Occipital lobe (tissue), 3 donors: ENCODE measurements at places on chromosomes 7 and 10. TPM values are rescaled to one million over a fixed set of nuclear protein-coding genes. Genes with fewer than 3 reads are reported as not detected.

GRCh38 chr7:128000854-128001265 is 30.4 kb downstream of the LRRC4 start:
- no peak for DNase-seq

- DNase-seq: no peak
These were observed 301.9 kb downstream of the SUGCT start for GRCh38 chr7:40436710-40437109.

DNA sequence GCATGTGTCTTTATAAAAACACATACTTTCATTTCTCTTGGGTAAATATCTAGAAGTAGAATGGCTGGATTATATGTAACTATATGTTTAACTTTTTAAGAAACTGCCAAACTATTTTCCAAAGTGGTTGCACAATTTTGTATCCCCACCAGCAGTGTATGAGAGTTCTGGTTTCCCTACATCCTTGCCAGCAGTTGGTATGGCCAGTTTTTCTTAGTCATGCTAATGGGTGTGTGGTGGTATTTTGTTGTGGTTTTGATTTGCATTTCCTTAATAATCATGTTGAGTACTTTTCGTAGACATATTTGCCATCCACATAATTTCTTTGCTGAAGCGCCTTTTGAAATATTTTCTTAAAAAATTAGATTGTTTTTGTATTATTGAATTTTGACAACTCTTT is 60.3 kb downstream of the NEUROG3 start:
- DNase-seq: no peak

DNA sequence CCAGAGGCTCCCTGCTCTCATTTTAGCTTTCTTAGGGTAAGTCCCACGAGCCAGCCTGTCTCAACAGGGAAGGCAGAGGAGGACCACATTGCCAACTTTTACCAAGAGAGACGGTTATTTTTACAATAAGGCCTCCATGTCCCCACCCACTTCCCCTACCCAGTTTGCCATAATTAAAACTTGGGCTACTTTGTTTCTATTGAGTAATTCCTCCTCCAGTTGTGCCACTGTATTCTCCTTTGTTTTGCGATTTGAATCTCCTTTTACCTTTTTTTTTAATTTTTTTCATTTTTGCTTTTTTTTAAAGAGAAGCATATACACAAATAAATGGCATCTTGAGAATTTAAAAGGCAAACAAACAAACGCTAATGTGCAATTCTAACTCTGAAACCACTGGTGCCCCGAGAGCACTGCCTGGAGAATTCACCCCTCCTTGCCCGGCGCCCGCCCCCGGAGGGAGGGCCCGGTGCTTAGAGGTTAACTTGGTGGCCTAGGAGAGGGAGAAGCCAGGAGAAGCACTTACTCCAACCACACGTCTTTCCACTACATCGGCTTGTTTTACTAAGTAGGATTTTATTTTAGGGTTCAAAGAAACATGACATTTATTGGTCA is 282.3 kb downstream of the USP6NL start:
- no peak for DNase-seq

DNA sequence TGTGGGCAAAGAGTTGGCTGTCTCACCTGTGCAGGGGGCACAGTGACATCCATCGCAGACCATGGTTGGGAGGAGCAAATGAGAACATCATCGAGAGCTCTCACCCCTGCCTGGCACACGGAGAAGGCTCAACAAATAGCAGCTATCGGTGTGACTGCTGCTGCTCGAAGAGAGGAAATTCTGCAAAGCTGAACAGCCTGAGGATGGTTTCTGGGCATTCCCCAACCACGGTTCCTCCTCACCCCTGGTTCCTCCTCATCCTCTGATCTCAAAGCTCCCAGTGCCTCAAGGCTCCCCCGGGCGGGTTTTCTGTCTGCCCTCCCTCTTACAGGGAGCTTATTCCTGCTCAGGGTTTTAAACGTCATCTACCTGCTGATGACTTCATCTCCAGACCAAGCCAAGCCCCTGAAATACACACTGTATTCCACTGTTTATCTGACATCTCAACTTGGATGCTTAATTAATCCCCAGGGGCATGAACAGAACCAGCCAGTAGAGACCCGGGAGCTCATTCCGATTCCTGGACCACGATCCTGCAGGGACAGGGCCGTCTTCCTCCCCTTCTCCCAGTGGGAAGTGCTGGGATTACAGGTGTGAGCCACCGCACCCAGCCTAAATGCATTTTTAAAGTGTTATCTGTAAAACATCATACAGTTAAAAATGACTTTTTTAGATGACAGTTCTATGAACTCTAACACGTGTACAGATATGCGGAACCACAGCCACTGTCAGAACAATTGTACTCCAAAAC is 19.5 kb upstream of the NOM1 start:
- DNase-seq: no peak

DNA sequence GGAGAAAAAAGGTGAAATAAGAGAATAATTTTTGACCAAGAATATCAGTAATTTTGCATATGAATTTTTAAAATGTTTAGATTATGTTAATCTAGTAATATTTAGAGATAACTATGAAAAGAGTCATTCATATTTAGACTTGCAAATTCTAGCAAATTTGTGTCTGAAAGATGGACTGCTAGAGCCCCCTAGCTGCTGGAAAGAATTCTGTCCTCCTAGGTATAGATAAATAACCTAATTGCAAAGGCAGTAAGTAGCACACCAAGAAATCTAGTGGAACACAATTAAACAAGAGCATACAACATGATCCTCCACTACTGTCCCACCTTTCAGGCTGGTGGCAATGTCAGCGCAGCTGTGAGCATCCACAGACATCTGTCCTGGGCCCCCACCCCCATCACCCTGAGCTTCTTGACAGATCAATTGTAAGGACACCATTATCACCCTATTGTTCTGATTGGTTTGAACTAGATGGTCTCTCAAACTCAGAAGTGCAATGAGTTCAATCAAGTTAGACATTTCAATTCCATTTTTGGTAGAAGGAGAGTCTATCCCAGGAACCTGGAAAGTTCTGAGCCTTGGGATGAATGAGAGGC is 15.0 kb upstream of the GFRA1 start:
- DNase-seq: no peak

DNA sequence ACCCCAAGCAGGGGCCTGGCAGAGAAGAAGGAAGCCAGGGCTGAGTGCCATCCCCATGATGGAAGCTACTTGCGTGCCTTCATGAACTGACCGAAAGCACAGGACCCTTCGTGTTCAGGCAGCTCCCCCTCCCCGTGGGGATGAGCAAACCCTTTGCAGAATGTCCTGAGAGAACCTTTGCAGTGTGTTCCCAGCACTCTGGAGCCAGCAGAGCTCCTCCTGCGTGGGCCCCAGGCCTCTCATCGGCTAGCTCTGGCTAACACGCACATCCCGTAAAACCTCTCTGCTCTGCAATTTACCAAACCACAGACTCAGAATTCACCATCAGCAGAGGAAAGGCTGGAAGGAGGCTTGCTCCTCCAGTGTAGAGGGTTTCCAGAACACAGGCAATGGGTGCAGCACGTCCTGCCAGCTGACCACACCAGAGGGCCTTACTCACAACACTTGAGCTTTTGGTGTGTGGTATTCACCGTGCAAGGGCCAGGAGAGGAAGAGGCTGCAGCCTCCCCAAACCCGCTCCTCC is 3.1 kb downstream of the SH3PXD2A start:
- no peak for DNase-seq

DNA sequence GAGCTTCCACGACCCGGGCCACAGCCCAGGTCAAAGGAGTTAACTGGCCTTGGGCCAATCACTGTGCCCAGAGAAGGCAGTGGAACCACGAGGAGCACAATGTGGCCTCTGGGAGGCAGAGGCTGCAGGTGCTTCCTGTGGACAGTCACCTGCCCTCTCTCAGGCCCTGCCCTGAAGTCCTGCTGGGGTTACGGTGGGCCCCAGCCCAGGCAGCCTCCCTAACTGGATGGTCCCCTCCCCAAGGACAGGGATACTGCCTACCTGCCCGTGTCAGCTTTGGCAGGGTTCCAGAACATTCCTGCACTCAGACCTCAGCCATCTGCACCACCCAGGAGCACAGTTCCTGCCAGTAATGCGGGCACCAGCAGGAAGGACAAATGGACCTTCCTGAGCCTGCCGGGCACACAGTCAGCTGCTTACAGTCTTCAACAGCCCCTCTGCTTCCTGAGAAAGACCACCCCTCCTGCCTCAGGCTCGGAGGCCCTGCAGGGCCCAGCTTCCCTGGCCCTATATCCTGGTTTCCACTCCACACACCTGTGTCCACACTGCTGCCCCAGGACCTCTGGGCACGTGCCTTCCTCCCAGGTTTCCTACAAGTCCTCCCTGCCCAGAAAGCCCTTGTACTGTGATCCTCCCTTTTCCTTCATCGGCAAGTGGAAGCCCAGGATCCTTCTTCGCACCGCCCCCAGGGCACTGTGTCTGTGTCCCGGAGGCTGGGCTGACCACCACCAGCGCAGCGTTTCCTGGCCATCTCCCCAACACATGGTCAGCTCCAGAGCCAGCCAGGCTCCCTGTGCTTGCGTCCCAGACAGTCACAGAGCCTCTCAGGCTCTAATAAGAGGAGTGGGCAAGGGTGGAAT is 23.3 kb downstream of the WDR86 start:
- no peak for DNase-seq

DNA sequence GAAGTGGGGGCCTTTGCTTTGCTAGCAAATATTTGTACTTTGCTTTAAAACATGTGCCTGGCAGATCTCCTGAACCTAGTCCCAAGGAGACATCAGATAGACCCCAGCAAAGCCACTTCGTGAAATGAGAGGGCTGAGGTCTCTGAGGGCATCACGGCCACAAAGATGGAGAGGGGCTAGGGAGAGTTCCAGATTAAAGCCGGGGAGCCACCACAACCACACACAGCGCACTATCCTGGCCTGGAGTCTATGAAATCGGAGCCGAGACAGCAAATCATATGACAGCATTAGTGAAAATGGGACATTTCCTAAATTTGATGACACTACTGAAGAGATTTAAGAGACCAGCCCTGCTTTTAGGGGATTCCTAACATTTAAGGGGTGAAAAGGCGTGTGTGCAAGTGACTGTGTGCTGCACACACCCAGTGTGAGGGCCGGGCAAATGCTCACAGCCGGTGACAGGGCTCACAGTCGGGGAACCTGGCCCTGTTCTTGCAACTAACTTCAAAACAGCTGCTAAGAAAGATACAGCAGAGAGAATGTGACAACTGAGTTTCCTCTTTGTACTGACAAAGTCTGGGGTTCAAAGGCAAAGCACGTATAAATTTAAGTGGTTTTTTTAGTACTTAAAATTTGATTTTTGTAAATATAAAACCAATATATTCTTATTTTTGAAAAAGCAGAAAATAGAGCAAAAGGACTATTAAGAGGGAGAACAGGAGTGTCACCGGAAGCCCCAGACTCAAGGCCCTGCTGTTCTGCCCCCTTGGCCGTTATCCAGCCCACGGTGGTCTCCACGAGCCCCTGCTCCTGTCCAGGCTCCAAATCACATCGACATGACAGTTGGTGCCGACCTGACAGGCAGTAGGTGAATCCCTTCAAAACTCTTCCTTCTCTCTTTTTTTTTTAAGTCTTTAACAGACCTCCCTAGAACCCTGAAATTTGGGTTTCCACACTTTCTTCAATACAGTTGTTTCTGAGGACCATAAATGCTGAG is 49.5 kb downstream of the VIPR2 start:
- DNase-seq: no peak

The SHH gene
- total RNA-seq: 0.62 TPM

The MMP21 gene
- total RNA-seq: not detected

The PCBD1 gene
- 6.2 TPM for total RNA-seq
